Stimulated activated CD8-positive, alpha-beta memory T cell treated with anti-CD3 and anti-CD28 coated beads, Interleukin-15, amount 100 ng/mL, for 4 hours (primary cell): ENCODE measurements at places on chromosomes 4 and X.
A peak's percentile ranks its signal among the peaks of the same experiment; 100 is the strongest.

DNA sequence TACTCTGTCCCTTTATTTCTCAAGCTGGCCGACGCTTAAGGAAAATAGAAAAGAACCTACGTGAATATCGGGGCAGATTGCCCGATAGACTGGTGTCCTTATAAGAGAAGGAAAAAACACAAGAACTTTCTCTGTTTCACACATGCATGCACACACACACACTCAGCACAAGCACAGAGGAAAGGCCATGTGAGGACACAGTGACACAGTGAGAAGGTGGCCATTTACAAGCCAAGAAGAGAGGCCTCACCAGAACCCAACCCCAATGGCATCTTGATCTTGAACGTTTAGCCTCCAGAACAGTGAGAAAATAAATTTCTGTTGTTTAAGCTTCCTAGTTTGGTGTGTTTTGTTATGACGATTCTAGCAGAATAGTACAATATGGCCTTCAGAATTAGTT, 37.0 kb downstream of the SPRY1 start:
- DNase-seq: no peak

- DNase-seq: no peak
Measured at GRCh38 chr4:163772238-163772637, 277.7 kb downstream of the TMA16 start.

DNA sequence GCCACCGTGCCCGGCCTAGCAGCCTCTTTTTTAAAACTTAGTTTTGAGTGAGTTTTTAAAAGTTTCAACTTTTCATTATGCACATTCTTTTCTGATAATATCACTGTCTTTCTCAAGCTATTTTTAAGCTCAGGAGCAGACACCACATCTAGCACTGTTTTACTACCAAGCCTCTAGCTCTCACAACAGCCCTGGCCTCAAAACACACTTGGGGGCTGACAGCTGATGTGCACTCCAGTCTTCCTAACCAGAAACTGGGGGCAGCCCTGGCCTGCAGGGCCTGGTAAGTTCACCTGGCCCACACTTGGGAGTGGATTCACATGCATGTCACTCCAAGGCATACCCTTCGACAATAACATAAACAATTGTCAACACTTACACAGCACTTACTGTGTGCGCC, 34.0 kb downstream of the CENPU start:
- DNase-seq: no peak

DNA sequence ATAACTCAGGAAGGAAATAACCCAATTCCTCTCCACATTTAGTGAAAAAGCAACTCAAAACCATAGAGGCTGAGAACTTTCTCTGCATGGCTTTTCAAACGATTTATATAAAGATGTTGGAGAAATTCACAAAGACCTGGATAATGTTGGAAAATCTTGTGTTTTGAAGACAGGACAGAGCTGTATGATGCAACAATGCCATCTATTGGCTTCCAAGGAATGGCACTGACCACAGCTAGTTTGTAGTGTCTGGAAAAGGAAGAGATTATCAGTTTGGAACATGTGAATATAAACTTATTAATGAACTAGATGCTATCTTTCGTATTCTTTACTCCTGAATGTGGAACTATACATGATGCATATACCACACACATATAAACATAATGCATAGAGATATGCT, 503.6 kb downstream of the IL1RAPL1 start:
- DNase-seq: no peak

DNA sequence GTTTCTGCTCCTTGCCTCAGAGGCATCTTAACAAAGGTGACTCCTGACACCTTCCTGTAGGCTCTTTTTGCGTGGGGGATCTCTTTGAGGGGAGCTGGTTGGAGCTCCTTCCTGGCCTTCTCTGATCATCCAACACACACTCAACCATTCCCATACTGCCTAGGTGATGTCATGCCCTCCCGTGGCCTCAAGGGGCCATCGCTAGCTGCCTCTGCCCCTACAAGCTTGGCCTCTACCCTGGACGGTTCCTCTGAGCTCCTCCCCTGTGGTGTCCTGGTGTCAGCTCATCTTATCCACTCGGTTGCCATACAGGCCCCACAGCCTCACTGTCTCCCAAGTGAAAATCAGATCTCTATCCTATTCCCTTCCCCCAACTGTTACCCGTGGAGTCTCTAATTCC, 13.7 kb upstream of the ZNF185 start:
- DNase-seq: no peak

- no peak for DNase-seq
Measured at GRCh38 chr4:36614011-36614410, 332.6 kb downstream of the DTHD1 start.

DNA sequence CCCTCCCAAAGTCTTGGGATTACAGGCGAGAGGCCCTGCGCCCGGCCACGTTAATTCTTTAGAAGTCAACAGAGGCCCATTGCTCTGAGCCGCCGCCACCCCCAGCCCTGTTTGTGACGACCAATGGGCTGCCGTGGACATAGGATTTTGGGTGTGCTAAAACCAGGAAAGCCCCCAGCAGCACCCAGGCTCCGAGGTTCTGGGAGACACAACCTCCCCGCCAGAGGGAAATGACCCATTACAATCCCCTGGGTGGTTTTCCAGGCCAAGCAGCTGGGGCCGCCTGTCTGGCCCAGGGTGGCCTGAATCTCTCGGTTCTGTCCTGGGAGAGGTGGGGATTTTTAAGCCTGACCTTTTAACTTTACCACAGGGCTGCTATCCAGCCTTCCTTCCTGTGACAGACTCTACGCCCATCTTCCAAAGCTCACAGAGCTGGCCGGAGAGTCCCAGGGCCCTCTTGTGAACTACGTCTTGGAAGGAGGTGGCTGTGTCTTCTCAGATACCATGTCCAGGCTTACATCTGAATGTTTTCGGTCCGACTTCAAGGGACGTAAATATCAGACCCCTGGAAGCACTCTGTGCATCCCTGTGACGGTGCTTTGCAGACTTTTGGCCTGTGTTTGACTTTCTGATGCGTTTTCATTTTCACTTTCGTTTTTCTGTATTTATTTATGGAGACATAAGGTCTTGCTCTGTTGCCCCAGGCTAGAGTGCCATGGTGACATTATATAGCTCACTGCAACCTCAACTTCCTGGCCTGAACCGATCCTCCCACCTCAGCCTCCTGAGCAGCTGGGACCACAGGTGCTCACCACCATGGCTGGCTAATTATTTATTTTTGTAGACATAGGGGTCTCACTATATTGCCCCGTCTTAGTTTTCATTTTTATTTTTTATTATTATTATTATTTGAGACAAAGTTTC, 36.0 kb downstream of the P2RY8 start:
- no peak for DNase-seq

DNA sequence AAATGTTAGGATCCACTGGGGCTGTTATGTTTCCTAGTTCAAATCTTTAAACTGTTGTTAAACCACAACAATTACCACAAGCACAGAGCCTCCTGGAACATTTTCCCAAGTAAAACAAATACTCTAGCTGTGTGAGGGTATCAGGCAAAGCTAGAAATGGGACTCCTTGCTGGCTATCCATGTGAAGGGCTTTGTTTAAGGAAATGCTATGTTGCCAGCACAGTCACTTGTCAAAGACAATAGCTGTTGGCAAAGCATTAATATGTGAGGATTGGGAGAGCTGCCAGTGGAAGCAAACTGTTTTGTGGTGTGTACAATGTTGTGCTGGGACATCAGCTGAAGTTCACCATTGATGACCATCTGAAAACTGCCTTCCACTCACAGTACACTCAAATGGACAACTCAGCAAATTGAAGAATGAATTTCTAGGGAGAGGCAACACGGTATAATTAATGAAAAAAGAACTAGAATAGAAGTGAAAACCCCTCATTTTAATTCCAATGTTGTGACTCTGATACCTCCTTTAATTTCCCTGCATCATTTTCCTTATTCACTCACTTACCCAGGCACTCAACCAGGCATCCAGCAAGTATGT, 100.8 kb downstream of the ANXA3 start:
- DNase-seq: no peak

DNA sequence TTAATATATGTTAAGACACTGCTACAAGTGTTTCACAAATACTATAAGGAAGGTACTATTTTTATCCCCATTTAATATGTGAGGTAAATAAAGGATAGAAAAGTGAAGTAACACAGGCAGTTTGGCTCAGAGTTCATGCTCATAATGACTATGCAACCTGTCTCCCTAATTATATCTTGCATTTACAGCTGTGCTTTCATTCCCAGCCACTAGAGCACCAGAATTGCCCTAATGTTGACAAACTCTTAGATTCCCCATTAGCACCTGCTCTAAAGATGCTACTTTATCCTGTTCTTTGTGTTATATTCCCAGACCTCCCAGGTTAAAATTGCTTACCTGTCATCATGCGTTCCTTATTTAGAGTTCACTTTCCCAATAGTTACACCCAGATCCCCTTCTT, 833.6 kb downstream of the CCSER1 start:
- DNase-seq: no peak

- peak; percentile 40 for DNase-seq
Measured at GRCh38 chr4:26197018-26197779, 123.6 kb upstream of the RBPJ start.

DNA sequence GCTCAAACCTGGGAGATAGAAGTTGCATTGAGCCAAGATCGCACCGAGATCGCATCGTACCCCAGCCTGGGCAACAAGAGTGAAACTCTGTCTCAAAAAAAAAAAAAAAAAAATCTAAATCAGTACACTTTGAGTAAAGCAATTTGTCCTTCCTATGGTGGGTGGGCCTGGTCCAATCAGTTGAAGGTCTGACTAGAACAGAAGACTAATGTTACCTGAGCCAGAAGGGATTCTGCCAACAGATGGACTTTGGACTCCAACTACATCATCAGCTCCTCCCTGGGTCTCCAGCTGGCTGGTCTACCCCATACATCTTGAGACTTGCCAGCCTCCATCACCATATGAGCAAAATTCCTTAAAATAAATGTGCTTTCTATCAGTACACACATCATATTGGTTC, 155.2 kb downstream of the DHRSX start:
- no peak for DNase-seq

GRCh38 chr4:99807666-99808065, 9.0 kb upstream of the DAPP1 start:
- DNase-seq: no peak

GRCh38 chr4:88854481-88854880, 156.9 kb upstream of the NAP1L5 start:
- DNase-seq: no peak

GRCh38 chrX:30008031-30008430, 207.3 kb upstream of the MAGEB2 start:
- DNase-seq: no peak

DNA sequence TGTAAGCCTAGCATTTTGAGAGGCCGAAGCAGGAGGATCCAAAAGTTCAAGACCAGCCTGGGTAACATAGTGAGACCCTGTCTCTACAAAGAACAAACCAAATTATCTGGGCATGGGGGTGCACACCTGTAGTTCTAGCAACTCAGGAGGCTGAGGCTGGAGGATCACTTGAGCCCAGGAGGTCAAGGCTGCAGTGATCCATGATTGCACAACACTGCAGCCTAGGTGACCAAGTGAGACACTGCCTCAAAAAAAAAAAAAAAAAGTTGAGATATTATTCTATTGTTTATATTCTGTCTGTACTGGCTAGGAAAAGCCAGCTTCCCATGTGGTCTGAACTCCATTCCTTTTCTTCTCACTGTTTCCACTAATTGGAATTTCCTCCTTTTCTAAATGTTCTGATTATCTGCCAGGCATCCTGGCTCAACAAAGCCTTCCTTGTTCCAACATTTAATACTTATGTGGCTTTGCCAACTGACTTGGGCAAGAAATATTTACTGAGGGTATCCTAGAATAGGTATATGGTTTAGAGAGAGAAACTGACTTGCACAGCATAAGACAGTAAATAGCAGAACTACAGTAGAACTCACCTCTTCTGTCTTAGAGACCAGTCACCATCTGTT, 175.2 kb upstream of the ADAMTS3 start:
- no peak for DNase-seq

DNA sequence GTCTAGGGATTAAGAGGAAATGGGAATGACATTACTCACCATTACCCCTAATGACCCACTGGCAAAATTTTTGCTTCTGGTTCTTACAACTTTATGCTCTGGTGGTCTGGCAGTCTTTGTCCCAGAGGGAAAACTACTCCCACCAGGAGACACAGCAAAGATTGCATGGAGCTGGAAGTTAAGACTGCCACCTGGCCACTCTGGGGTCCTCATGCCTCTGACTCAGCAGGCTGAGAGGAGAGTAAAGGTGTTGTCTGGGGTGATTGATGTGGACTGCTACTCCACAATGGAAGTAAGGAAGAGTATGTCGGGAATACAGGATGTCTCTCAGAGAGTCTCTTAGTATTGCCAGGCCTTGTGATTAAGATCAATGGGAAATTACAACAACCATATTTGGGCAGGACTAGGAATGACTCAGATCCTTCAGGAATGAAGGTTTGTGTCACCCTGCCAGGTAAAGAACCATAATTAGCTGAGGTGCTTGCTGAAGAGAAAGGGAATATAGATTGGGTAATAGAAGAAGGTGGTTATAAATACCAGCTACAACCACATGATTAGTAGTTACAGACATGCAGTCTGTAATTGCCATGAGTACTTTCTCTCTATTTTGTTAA, 215.5 kb downstream of the GPAT3 start:
- DNase-seq: no peak

DNA sequence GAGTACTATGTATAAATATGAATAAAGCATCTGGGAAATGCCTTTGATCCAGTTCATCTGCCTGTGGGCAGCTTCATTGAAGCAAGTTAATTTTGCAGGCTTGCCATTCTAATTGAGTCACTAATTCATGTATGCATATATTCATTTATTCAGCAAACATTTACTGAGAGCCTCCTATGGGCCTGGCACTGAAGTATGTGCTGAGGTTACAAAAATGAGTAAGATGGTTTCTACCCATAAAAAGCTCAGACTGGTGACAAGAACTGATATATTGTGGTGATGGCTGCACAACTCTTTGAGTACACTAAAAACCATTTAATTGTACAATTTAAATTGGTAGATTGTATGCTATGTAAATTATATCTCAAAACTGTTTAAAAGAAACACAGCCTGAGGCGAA, 1.1 kb upstream of the MRPL1 start:
- DNase-seq: no peak
